ENCODE measurements at places on chromosomes 4 and X.

GRCh38 chrX:104854188-104854587 lies 288.2 kb downstream of the IL1RAPL2 start:
- DNase-seq, result no peak

DNA sequence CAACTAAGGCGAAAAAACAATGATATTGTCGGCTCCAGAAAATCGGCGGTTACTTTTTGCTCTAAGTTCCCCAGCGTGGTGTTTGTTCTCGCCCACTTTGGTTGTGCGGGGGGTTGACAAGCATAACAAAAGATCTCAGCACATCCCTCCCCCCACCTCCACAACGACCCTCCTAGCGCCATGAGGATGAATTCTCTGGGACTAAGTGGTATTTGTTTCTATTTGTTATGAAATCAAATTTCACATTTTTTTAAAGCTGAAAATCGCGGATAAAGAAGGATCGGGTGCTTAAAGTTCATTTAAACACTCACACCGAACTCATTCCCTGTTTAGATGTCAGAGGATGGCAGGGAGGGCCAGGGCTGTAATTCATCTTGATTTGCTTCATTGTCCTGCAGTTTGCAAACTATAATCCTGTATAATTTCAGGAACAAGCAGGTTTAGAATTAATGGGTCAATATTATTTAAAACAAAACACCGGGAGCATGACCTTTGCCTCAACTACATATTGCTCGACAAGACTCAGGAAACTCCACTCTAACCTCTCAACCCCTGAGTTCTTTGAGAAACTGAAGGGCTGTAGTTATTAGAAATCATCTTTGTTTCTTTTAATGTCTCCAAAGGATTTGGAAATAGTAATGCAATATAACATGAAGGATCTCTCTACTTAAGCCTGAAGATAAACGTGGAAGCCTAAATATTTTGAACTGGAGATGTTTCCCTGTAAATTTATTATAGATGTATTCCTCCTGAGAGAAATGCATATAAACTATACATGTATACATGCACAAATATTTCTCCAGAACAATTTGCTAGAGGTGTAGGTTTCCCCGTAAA lies 6.4 kb downstream of the PITX2 start:
- DNase-seq, result no peak

DNA sequence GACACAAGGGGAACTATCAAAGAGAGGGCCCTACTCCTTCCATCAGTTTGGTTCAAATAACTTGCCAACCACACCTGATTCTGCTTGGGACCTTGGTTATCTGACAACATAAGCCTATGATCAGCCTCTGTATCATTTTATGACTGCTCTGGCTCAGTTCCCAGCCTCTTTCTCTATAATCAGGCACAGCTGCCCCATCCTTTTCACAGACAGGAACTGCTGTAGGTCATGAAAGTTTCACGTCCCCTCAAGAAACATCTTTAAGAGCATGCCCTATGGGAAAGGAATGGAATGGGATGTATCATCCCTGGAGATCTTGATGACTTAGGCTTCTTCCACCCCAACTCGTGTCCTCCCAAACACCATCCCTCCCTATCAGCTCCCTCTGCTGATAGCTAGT lies 243.4 kb downstream of the AR start:
- DNase-seq, result no peak

DNA sequence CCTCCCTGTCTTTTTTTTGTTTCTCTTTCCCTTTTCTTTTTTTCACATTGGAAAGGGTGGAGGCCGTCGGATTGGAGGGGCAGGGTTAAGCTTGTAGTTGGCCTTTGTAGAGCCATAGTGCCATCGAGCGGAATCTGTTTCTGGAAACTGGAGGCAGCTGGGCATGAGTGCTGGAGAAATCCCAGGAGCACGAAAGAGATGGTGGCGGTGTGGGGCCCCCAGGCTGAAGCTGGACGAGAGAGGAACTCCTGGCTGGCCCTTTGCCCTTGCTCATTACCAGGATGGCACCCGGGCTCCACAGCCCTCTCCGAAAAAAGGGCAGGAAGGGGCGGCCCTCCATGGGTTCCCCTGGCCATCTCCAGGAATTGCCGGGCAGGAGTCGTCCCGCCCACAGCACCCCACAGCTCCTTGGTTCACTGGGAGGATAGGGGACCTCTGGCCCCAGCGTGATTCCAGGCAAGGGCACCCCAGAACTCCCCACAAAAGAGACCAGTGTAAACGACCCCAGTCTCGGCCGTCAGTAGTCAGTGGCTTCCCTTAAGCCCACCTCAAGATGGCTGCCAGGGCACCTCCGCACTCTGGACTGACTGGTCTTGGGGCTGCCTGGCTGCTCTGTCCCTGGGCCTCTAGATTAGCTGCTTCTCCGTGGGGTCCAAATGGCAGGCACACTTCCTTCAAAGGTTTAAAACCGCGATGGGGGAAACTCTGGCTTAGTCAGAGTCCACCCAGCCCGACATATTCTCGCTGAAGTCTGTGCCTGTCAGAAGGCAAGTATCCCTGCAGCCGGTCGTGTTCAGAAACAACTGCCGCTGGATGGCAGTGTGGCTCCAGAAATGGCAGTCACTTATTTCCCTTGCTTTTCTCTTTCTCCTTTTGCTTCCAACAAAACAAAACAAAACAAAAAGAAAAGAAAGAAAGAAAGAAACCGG lies 74.1 kb downstream of the NBDY start:
- peak; percentile 69 for DNase-seq

- DNase-seq, result no peak
Measured at GRCh38 chr4:36026348-36026880, 217.9 kb downstream of the ARAP2 start.
